ENCODE measurements at places on chromosomes 3 and 15.

- DNase-seq = peak; percentile 12
These were observed 19.3 kb upstream of the GPX1 start for GRCh38 chr3:49377483-49377882.

- DNase-seq = no peak
These were observed 11.2 kb downstream of the LCMT2 start for GRCh38 chr15:43318990-43319771.

GRCh38 chr3:23623844-23624243 is 181.9 kb upstream of the UBE2E1 start:
- DNase-seq = no peak

DNA sequence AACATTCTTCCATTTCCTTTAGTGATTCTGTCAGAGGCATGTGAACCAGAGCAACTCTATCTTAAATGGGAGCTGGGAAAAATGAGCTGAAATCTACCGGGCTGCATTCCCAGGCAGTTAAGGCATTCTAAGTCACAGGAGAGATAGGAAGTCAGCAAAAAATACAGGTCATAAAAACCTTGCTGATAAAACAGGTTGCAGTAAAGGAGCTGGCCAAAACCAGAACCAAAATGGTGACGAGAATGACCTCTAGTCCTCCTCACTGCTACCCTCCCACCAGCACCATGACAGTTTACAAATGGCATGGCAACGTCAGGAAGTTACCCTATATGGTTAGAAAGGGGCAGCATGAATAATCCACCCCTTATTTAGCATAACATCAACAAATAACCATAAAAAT is 66.4 kb downstream of the B3GALNT1 start:
- no peak for DNase-seq

DNA sequence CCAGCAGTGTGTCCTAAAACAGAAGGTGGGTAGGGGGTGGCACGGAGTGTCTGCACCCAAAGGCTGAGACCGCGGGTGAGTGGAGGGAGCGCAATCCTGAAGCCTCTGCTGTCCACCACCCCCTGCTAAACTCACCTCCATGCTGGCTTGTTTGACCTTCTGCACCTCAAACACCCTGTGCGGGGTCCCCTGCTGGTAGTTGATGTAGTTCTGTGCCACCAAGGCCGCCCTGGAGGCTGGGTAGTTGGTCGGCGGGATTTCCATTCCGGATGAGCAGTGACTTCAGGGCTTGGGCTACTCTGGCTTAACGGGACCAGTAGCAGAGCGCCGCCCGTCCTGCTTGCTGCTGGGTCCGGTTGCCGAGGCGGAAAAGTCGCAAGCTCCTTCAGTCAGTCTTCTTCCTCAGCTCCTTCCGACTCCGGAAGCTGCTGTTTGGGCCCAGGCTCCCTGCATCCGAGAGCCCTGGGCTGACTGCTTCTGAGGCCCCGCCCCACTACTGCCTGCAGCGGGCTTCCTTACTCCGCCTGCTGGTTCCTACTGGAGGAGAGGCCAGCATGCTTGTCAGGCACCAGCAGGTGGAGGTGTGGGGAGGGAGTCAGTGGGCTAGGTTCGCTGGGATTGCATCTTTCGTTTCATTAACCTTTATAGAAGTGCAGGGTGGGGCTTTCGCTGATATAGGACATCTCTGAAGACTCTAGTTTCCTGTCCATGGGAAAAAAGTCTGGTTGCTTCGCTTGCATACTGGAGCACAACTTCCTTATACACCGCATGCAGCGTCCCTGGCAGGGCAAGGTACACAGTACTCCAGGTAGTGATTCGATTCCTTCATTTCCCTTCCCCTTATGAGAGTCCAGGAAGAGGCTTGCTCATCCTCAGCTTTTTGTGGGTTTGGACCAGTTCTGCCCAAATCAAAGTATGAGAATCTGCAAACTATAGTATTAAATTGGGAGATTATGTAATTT is at the start of gene LXN:
TSS of gene LXN (minus strand) at position 434 of the 962 bp plus-strand sequence. CDS start at position 264, 170 bp downstream.
- DNase-seq = peak; percentile 53

DNA sequence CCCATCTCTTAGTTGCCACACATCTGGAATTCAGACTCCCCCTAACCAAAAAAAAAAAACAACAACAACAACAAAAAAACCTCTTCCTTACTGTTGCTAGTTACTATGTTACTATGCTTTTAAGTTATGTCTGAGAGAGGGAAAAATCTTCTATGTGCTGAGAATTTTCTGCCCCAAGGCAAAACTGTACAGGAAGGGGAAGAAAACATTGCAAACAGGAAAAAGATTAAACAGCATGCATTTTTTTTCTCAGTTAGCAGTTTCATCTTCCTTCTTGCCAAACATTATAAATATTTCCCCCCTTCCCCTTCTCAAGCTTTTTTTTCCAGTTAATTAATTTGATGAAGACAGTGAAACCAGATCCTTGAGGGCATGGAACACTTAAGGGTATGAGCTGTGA is 1.1 kb upstream of the CD200R1 start:
- DNase-seq = no peak

GRCh38 chr15:96234109-96234892 is 96.2 kb upstream of the NR2F2 start:
- DNase-seq = no peak

- DNase-seq = no peak
These were observed 442.0 kb downstream of the LPP start for GRCh38 chr3:188595890-188596376.

GRCh38 chr3:152202976-152203626 is 65.6 kb upstream of the MBNL1 start:
- no peak for DNase-seq

DNA sequence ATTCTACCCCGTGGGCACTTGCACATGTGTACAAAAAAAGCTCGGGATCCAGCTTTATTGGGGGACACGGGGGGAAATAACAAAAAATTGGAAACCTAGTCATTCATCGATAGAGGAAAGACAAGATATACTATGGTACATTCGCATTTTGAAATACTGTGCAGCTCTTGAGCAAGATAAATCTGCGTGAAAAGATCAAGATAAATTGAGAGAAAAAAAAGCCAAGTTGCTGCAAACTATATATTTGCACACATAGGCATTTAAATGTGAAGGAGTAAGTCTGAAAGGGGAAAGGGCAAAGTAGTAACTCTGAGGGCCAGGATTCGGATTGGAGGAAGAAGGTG is 620 bp upstream of the UBR1 start:
- DNase-seq = no peak

DNA sequence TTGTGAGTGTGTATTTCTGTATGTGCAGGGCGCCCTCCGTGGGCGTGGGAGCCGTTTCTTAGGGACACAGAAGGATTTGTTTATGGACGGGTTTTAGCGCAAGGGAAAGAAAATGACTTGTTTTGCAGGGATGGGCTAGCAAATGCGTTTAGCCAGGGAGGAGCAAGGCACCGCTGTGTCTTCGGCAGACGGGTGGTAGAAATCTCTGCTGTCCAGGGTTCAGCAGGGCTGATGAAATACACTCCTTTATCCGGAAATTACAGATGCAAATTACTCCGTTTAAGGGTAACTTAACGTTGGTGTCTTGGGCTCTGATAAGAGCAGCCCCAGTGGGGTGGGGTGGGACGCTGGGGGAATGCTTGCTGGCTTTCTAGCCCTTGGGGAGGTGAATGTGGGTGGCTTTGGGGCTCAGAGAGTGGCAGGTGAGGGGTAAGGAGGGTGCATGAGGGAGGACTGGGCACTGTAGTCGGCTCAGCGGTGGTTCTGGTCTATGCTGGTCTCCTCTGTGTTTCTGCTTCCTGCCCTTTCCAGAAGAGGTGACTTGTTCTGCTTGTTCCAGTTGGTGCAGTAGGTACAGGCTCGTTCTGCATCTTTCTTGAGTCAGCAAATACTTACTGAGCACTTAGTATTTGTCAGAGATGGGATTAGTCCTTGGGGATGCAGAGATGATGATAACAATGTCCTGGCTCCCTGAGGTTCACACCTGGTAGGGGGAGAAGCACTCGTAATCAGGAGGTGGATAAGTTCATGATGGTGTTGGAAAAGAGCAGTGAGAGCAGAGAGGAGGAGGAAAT is 954 bp downstream of the SV2B start:
- DNase-seq = no peak

DNA sequence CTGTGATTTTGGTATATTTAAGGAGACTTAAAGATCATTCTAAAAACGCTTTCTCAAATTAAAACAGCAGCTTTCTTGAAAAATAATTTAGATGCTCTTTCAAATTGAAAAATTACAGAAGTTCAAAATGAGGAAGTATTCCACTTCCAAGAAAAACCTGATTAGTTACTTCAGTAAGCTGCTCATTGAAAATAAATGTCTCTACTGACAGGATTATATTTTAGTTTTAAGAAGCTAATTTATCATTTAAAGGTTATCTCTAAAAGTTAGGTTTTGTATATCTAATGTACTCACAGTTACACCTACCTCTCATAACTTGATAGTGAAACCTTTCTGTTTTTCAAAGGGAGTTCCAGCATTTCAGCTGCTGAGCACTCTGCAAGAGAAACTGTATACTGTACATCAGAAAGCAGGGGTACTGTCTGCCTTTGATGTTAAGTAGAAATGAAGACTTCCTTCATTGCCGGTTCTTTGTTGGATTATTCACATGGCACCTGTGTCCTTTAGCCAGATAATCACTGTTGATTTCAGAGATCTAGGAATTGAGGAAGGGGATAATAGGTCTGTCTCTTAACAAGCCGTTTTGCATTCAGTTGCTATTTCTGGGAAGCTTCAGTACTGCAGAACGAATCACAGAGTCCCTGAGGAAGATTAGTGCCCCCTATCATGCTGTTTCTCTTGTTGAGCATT is 161.6 kb downstream of the TCF12 start:
- no peak for DNase-seq

DNA sequence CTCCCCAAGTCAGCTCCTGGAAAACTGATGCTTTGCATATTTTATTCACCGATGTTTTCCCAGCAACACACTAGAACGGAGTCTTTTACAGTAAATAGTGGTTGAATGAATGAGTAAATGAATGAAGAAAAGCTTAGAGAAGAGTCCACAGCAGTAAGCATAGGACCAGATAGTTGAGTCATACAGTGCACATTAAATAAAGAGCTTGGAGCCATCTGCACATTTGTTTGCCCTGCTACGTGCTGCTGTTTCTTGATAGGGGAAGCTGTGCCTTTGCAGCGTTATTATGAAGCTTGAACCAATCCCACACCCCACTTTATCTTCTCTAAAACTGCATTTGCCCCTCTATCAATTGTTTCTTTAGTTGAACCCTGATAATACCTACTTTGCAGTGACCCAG is 1.2 kb downstream of the FAM98B start:
- DNase-seq = no peak

DNA sequence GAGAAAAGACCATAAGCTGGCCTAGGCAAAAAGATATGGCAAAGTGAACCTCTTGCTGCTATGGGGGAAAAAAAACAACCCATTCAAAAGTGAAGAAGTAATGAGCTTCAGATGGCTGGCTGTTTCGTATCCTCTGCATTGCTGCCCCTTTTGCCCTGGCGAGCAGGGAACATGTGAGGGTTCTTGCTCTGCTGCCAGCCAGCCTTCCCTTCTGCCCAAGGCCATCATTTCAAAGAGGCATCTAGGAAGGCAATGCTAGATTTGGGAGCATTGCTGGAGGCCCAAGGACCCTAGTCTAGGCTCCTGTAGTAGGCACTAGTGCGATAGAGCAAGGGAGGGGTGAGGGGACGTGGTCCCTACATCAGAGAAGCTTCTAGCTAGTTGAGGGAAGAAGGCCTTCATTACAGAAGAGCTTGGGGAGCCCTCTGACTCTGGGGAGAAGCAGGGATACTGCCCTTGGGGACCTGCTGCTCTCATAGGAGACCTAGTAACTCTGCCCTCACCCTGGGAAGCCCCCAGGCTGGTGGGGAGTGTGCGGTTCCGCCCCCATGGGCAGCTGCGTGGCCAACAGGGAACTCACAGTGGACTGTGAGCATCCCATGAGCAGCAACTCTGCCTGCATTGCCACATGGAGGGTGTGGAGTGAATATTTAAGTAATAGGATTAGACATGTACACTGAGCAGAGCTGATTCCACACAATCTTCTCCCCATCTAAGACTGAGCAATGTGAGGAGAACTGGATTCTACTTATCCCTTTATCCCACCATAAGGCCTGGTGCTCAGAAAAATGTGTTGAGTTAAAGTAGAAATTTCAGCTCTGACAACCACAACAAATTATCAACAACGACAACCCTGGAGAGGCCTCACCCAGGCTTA is 21.3 kb downstream of the ITGA11 start:
- no peak for DNase-seq

DNA sequence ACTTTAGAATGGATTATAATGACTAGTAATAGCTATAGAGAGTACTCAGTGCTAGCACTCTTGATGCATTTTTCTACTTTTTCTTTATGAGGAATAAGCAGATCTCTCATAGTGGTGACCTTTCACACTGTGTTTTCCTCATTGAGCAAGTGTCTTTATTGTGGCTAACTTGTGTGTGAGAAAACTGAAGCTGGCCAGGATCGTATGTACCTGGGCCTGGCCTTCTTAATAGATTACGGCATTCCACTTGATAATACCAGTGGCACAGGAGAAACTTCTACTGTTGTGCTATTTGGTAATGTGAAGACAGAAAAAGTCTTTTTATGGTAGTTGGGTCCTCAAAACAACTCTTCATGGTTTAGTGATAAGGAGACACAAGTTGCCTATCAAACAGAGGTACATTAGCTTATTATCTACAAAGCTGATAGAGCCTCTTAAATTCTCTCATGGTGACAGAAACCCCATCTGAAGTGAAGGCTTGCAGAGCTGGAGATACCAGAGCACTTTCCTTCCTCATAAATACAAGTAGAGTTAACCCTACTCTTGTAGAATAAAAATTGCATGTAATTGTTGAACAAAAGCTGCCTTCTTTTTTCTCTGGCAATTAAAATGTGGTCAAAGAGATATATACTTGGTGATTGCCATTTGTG is 64.6 kb downstream of the LYSMD4 start:
- DNase-seq = no peak

DNA sequence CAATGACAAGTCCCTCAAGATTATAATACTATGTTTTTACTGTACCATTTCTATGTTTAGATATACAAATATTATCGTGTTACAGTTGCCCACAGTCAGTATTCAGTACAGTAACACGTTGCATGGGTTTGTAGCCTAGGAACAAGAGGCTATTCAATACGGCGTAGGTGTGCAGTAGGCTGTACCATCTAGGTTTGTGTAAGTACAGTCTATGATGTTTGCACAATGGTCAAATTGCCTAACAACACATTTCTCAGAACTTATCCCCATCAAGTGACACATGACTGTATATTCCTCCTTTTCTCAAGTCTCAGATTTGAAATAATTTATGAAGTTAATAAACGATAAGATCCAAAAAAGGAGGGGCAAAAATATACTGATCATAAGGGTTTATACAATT is 21.7 kb downstream of the ZDHHC3 start:
- no peak for DNase-seq

DNA sequence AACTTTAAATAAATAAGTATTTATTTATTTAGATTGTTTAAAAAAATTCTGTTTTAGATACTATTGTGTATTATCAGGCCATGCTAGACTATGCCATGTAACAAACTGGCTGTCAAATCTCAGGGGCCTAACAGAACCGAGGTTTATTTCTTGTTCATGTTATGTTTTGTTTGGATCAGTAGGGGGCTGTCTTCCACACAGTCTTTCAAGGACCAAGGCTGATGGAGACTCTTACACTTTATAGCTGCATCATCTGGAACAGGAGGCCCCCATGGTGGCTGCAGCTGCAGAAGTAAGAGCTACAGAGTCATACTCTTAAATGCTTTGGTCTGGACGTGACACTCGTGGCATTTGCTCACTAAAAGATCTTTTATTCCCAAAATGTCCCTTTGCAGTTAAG is 33.0 kb upstream of the ARL14 start:
- DNase-seq = no peak

- DNase-seq = no peak
These were observed 228.8 kb upstream of the ALCAM start for GRCh38 chr3:105137911-105138310.

Data from activated T-helper 1 cell treated with anti-CD3 and anti-CD28 coated beads, Interleukin-2, amount 50 U/mL, for 16 hours (primary cell).